ENCODE measurements at places on chromosomes 5 and 9.

DNA sequence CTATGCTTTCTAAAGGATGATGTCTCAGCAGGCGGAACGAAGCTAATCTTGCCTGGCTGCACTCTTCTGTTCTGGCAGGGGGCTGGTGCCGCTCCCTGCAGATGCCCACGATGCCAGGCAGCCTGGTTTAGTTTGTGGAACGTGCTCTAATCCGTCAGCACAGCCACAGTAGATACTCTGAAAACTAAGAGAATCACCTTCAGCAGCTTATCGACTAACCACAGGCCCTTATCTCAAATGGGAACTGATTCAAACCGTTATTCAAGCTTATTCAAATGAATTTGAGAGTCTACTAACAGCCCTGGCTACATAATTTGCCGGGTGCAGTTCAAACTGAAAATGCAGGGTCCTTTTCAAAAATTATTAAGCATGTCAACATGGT, 246.6 kb upstream of the ANKRD55 start:
- DNase-seq = no peak

DNA sequence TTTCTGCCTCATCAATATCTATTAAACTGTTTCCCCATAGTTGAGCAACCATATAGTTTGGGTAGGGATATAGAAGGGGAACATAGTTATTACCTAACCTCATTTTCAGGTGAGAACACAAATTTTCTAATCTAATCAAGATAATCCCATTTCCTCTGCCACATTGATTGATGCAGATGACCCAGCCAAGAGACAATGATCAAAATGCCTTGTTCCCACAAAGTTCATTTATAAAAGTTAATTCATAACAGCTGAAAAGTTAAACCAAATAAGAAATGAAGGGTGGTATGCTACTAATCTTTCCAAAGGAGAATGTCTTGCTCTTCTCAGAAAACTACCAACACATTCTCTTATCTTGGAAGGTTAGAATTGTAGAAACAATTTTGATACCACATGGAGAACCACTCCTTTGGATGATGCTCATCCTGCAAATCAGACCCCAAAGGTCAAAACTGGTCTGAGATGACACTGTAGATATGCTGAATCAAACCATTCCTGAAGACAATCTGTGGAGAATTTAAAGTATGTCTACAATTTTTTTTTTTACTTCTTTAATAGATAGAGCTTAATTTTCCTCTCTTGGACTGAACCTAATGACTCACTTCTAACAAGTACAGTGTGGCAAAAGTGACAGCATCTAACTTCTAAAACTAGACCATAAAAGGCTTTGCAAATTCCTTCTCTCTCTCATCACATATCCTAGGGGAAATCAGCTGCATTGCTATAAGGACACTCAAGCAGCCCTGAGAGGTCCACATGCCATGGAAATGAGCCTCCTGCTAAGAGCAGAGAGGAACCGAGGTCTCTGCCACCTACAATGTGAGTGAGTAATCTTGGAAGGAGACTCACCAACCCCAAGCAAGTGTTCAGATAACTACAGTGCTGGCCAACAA, 586.7 kb upstream of the TUSC1 start:
- DNase-seq = no peak

DNA sequence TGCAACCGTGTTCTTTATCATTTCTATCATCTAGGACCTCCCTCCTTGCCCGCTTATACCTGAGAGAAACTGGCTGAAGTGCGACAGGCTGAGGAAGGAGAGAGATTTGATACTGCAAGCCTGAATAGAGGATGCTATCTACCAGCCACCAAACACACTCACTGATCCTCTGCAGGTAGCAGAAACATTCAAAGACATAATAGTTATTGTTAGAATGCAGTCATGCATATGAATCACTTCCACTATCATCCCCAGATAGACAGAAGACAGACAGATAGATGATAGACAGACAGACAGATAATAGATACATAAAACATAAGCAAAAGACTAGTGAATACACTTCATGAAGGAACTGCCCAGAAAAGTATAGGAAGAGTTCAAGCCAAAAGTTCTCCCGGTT, 32.9 kb downstream of the FAM81B start:
- DNase-seq = no peak

DNA sequence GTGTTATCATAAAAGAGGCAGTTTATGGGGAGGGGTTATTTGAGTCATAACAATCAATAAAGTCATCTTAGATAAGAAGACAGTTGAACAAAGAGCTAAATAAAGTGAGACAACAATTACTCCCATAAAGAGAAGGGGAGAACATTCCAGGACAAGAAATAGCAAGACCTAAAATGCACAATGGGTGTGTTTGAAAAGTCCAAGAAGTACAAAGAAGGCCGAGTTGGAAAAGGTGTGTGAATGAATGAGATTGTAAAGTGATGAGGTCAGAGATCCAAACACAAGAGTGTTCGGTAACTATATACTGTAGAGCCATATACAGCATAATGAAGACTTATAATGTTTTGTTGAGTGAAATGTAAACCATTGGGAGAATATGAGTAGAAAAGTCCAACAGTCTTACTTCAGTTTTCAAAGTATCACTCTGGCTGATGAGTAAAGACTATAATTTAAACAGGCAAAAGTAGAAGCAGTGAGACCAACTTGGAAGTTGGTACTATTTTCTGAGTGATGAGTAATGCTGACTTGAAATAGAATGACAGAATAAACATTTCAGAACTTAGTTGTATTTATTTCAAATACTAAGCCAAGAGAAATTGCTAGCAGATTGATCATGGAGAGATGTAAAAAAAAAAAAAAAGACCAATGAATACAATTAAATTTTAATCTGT, 868.7 kb upstream of the CDH9 start:
- no peak for DNase-seq

GRCh38 chr5:84642795-84643194, 258.1 kb upstream of the EDIL3 start:
- no peak for DNase-seq

GRCh38 chr9:98778251-98778650, 18.1 kb downstream of the ANKS6 start:
- no peak for DNase-seq

GRCh38 chr5:10988622-10989021, 227.6 kb upstream of the DAP start:
- no peak for DNase-seq

DNA sequence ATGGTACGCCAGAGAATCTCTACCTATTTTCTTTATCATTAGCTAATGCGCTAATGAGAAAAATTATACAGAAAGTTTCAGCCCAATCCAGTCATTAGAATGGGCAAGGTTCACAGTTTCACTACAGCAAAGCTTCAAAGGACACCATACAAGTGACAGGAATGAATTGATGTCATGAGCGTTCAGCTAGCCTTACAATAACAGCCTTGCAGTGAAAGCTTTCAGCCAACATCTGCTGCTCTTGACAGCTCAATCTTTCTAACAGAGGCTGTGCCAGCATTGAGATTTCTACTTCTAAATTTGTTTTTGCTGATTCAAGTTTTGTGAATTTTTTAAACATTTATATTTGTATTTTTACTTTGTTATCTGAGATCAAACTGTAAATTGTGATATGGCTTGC, 302.4 kb upstream of the FAM174A start:
- no peak for DNase-seq

DNA sequence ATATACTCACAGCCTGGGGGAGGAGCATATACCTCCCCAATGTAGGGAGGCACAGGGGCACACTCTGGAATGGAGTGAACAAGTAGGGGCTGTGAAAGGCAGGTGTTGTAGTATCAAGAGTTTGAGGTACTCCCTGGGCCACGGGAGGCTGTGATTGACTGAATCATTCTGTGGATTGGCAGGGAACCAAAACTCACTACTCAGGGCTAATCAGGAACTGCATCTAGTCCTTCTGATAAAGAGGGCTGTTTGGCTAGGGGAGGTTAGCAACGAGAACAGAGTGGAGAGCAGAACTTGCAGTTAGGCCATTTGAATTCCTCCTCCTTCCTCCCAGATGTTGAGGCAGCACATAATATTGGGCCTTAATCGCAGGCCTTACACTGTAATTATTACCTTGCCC, 369.2 kb upstream of the MPDZ start:
- DNase-seq = no peak

DNA sequence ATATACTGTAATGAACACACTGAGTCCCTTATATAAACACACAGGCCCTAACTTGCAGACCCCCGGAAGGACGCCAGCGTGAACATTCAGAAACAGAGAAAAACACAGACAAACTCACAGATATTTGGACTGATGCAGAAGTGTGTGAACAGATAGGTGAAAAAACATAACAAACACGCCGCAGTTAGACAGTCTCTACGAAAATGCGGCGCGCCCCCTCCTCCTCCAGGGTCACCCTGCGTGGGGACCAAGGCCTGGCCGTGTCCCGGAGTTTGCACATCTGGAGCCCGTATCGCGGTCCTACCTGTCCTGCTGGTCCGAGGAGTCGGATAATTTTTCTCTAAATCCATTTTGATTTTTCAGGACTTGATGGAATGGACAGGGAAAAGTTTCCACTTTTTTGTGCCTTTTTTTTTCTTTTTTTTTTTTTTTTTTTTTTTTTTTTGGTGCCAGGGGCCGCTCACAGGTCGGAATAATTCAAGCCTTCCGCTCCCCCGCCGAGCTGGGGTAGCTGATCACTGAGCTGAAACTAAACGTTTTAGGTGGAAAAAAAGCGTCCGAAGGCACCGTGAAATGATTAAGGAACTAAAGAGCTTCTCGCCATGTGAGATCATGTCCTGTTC, at the start of gene PAX5:
PAX5 (minus strand) TSS at position 587 of the 623 bp plus-strand sequence; CDS start at position 350, 237 bp downstream.
- no peak for DNase-seq

- DNase-seq = no peak
These were observed 18.6 kb downstream of the JAKMIP2 start for GRCh38 chr5:147763791-147764525.

DNA sequence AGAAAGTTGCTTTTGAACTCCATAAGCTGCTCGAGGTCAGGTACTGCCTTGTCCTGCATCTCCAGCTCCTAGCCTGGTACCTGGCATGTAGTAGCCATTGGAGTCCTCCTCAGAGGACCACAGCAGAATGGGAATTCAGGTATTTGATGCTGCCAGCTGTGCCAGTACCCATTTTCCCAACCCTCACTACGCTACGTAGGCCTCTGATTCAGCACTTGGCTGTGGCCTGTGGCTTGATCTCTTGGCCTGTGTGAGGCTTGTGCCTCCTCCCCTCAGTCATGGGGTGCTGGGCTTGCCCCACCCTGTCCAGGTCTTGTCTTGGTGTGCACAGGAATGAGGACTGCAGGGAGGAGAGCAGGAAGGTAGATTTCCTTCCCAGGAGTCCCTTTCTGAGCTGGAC, 11.8 kb downstream of the OTULIN start:
- no peak for DNase-seq

DNA sequence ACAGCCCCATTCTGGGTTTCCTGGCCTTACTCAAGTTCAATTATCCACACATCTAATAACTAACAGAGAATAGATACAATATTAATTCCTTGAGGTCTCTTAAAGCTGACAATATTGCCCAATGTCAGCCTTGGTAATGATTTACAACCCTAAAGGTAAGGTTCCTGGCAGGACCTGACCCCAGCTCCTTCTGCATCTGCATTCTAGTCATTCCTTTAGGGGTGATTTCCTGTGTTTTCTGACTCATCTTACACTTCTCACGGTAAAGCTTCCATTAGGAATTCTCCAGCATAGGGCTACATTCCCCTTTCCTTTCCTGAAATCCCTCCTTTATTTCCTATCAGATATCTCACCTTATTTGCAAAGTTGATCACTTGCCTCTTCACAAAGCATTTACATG, 9.3 kb downstream of the HAVCR1 start:
- no peak for DNase-seq

DNA sequence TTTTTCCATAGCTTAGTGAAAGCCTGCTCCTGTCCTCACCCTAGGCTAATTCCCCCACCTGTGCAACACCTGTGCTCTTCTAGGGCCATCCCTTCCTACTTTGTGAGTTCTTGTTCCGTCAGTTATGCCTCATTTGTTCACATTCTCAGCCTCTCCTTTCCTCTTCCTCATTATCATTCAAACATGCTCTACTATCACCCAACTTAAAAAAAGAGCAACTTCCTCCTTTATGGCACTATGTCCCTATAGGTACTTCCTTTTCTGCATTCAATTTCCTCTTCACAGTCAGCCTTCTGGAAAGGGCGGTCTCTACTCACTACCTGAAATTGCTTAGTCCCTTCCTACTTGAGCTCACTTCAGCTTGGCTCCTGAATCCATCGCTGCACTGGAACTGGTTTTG, 111.8 kb upstream of the LHFPL2 start:
- no peak for DNase-seq

DNA sequence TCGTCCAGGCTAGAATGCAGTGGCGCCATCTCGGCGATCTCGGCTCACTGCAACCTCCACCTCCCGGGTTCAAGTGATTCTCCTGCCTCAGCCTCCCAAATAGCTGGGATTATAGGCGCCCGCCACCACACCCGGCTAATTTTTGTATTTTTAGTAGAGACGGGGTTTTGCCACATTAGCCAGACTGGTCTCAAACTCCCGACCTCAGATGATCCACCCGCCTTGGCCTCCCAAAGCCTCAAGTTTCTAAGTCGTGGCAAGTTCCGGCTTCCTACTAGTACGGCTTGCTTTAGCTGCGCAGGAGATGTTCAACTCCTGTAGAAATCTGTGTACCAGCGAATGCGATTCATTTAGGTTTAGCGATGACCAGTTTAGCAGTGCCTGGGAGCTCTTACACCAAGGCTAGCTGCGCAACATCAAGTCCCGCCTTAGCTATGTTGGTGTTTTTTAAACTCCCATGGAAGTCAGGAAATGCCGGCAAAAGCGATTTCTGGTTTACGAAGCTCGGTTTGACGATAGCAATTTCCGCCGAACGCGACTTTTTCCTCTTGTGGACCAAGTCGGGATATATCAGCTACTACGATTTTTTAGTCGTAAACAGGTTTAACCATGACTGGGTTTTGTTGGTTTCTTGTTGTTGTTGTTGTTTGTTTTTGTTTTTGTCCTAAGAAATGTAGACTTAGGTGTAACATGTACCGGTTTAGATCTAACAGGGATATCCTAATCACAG, 46.4 kb downstream of the ANXA2R start:
- no peak for DNase-seq

GRCh38 chr9:135098400-135099105, 11.1 kb downstream of the OLFM1 start:
- no peak for DNase-seq

DNA sequence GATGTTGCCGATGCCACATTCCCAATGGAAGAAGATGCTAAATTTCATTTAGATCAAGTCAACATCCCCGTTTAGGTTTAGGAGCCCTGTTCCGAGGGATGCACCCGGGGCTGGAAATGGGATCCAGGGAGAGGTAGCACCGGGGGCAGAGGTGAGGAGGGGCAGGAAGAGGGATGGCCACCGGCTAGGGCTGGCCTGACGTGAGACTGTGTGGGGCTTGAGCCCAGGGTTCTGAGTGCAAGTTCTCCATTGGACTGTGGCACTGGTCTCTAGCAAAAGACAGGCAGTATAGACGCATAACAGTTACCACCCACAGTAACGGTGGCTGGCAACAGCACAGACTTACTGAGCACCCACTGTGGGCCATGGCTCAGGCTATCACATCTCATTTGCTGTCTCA, 209.0 kb upstream of the MVB12B start:
- no peak for DNase-seq
